ENCODE measurements at places on chromosomes 3 and 15.

DNA sequence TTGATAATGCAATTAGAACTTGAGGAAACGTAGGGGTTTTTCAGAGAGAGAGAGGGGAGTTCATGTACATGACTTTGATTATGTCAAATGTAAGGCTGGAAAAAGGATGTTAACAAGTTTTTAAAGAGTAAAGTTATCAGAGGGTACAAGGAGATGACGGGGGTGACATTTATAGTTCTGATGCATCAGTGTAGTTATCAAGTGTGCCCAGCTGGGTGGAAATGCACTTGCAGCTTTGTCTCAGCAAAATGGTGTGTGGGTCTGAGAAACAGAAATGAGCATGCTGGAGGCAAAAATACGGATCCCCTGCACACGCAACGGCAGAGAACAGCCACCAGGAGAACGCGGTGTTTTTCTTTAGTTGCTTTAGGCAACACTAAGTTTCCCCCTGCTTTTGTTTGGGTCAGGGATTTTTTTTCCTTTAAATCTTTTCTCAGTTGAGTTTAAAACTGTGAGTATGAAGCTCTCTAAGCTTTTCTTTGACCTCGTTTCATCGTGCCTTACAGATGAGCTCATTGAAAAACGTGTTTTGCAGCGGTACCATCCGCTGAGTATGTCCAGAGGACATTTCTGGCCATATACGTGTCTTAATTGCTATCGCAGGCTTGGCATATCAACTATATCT, 205.4 kb downstream of the PDZRN3 start:
- peak; percentile 38 for DNase-seq

DNA sequence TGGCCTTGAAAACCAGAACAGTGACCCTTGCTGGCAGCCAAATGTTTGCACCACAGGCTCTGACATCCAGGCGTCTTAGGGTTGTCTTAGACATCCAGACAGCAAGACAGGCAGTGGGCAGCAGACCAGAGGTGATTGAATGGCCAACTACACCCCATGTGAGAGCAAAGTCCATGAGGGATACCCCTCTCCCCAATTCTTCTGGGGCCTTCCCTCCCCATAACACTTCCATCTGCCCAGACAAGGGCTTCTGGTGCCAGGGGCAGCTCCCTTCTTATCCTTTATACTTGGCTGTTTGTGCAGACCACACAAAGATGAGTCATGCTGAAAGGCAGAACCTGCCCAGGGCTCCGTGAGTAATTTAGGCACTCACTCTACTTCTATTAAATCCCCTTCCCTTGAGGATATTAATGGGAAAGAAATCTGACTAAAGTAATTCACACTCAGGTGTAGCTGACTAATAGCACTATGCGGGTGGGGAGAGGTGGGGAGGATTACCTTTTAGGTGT, 257.9 kb downstream of the UACA start:
- DNase-seq = peak; percentile 62

DNA sequence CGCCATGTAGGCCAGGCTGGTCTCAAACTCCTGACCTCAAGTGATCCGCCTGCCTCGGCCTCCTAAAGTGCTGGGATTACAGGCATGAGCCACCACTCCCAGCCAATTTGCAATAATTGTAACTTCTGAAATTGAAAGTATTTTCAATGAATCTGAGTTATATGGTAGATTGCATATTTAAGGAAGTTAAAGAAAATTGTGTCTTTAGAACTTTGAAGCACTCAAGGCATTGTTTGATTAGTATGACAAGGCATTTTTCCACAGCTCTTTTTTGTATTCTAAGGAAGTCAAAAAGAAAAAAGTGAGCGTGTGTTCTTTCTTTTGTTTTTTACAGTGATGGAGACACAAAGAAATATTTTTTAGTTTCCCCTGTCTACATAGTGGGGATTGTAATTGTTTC, 15.7 kb upstream of the RPLP1 start:
- DNase-seq = no peak

DNA sequence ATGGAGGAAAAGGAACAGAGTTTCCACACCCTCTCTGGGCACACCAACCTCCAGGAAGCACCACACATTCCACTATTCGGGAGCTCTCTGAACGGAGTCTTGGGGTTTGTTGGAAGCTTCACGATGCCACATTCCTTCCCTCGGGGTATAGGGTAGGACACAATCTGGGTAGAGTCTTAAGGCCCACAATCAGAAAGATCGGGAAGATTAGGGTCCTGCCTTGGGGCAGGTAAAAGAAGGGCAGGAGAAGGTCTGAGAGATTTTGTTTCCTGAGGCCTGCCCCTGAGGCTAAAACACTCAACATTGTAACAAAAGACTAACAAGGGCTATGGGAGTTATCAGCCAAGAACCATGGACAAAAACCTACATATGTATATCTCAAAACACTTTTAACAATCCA, 89.2 kb upstream of the RAP2B start:
- DNase-seq = peak; percentile 31

- no peak for DNase-seq
Measured at GRCh38 chr15:82802497-82802896, 3.4 kb downstream of the FSD2 start.

GRCh38 chr3:157100608-157101396, 59.1 kb downstream of the CCNL1 start:
- DNase-seq = no peak

All from mesendoderm (in vitro differentiated cells).